Stimulated activated CD4-positive, alpha-beta T cell treated with anti-CD3 and anti-CD28 coated beads, Interleukin-1b, Interleukin-23, amount 100 ng/mL, for 1 hour (primary cell): ENCODE measurements at places on chromosomes 4 and X.

- DNase-seq = no peak
Observed at GRCh38 chrX:11908371-11908770, 150.3 kb downstream of the MSL3 start.

DNA sequence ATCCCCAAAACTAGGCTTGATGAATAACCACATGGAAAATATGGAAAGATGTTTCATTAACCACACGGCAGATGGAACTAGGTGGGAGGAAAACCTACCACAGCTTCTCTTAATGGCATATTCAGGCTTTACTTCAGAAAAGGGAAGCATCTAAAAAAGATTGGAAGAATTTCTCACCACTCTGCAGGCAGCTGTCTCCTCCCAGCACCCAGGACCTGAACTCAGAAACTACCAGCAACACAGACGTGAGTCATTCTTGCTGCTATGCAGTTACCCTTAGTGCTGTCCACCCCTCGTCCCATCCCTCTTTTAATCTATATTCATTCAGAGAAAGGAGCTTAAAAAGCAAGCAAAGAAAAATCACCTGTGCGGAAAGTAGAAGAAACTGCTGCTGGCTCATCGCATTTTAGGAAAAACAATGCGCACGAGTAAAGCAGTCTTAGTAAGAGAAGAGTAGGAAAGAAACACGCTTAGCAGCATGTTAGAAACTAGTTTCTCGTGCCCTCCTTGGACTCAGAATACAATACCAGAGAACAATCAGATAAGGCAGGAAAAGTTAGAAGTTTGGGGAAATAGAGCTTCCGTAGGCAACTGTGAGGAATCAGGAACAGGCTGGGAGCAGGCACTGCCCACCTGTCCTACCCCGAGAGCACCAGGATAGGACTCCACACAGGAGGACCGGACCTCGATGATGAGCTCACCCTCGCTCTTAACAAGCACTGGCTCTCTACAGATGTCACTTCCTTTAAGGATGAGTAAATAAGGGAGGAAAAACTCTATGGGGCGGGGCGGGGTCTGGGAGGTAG is 48.1 kb upstream of the ENPP6 start:
- no peak for DNase-seq

- DNase-seq = no peak
Observed at GRCh38 chrX:50978920-50979682, 68.6 kb downstream of the BMP15 start.

DNA sequence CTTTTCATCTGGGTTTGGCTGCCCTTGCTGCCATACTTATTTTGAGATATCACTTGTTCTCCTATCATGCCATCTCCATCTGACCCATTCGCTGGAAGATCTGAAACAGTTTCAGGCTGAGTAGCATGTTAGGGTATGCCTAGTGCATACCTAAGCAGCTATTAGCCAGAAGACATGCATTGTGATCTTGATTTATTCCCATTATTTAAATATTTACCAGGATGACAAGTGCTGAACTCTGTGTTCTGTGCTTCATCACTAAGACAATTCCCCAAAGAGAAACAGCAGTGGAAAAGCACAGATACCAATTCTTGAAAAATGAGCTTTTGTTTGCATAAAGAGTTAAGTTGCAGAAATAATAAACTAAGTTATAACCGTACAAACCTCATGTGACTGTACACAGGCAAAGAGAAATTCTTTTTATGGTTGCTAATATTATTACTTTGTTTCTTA is 271.0 kb upstream of the ARSJ start:
- no peak for DNase-seq

- no peak for DNase-seq
Observed at GRCh38 chr4:38154681-38155588, 194.7 kb downstream of the PTTG2 start.

GRCh38 chr4:54001668-54002365 is 62.6 kb downstream of the CHIC2 start:
- DNase-seq = no peak

GRCh38 chrX:82134378-82134777 is 932.5 kb downstream of the SH3BGRL start:
- no peak for DNase-seq

DNA sequence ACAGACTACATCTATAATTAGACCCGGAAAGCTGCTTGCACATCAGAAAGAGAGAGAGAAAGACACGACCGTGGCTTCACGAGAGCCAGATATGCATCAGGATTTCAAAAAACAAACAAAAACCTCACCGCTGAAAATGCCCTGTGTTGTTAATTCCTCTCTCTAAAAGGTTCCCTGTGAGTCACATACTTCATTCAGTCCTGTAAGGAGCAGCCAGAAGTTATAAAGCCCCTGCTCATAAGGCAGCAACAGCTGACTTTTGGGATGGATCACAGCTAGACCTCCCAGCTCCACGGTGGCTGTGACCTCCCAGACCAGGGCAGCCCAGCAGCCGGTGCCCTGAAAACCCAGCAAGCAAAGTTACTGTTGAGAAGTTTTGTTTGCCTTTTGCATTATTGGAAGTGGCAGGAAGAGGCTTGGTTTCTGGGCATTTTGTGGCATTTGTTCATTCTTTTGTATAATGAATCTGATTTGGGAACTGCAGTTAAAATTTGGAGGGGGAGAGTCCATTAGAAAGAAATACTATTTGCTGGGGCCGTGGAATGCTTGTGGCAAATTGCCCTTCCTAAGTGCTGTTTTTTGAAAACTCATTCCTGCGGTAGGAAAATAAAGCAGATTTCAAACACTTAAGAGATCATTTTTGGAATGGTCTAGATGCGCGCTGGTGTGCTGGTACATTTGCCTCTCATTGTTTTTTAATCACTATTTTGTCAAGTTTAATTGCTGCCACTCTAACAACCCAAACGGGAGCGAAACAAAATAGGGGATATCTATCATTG is 520.4 kb downstream of the BCOR start:
- DNase-seq = no peak

- DNase-seq = no peak
Observed at GRCh38 chr4:180423712-180424057, 1819.5 kb upstream of the TENM3 start.

DNA sequence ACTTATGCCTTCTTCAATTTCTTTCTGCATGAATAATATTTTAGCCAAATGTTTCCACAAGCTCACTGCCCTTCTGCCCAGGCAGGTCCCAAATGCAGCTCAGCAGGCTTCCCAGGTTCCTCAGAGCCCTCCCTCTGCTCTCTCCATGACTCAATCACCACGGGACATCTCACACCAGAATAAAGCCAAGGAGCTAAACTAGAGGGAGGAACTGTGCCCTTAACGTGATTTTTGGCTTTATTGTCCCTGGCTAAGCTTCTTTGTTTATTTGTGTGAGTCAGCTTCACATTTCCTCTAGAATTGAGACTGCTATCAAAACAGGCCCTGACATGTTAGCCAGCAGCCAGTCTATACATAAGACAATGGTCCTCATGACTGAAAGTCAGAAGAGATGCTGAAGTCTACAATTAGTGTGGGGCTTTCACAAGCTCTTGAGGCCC is 186.4 kb upstream of the GALNT7 start:
- DNase-seq = no peak
